ENCODE measurements at places on chromosomes 4 and X.
A peak's percentile ranks its signal among the peaks of the same experiment; 100 is the strongest.

DNA sequence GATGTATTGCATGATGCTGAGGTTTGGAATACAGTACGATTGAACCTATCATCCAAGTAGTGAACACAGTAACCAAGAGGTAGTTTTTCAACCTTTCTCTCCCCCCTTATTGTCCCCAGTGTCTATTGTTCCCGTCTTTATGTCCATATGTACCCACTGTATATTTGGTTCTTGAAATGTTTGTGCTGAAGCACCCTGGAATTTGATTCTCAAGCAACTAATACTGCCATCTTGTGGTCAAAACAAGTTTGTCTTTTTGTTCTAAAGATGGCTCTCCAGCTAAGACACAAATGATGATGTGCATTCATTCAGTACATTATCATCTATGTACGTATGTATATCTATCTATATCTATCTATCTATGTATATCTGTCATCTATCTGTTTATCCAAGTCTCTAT, 33.5 kb upstream of the DCX start:
- DNase-seq = peak; percentile 78

DNA sequence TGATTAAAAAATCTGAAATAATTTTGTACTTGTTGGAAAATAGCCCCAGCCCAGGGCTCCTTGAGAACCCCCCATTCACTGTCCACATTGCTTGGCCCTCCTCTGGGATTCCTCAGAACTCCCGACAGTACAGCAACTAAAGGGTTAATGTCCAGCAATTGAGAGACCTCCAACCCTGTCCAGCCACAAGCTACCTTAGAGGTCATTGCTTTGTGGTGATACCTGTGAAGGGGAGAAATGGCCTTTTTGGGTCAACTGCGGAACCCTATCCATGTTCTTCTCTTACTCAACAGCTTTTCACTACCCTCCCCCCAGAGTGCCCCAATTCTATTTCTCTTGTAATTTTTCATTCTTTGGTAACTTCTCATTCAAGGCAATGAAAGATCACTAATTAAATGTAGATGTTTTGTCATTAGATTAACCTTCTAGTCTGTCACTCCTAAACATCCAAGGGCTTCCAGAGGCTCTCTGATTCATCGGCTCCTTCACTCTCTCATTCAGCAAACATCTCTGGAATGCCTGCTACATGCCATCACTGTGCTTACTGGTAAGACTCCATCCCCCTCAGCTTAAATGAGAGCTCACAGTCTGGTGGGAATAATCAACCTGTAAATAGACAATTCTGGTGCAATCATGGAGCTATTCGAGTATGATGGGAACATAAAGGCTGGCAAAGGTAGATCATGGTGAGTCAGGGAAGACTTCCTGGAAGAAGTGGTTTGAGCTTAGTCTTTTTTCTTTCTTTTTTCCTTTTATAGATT, 241.4 kb upstream of the PGRMC2 start:
- peak; percentile 95 for DNase-seq

GRCh38 chr4:76216975-76217814, 3.6 kb upstream of the SCARB2 start:
- no peak for DNase-seq

GRCh38 chr4:163284304-163284703, 48.1 kb downstream of the NPY1R start:
- no peak for DNase-seq

DNA sequence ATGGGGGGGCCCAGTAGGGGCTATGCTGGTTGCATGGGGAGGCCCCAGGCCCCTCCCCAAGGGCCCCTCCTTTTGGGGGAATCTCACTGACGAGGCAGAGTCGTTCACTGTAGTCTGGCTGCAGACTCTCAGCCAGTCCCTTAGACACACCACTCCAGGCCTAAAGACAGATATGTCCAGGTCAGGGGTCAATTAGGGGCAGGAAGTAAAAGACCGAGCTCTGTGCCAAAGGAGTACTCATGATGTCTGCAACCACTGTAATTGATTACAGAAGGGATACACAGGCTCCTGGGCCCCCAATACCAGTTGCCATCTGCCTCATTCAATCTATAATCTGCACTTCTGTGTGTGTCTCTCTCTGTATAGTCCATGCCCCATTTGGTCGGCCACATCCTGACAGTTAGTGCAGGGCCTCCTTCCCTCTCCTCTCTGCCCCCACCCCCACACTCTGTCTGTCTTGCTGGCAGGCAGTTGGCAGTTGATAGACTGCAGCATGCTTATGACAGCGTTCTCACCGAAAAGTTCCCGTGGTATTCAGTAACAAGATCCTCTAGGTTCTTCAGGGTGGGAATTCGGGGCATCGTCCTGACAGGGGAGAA, 1.3 kb upstream of the CXorf65 start:
- DNase-seq = peak; percentile 4

DNA sequence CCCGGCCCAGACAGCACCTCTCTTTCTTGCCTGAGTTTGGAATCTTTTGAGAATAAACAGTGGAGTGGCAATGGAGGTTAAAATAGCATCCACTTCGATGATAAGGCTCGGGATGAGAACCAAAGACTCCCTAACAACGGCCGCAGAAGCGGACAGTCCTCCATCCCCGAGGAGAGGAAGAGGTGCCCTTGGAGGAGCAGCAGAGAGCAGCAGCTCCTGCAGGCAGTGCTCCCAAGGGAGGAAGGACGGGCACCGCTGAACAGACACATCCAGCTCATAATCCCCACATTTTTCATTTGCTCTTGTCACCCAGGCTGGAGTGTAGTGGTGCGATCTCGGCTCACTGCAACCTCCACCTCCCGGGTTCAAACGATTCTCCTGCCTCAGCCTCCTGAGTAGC, 61.3 kb downstream of the DCTD start:
- no peak for DNase-seq
